Activated CD8-positive, alpha-beta T cell treated with anti-CD3 and anti-CD28 coated beads for 36 hours (primary cell): ENCODE measurements at places on chromosomes 1 and 21. TPM values are rescaled to one million over a fixed set of nuclear protein-coding genes. Genes with fewer than 3 reads are reported as not detected.

- no peak for DNase-seq
Observed at GRCh38 chr1:29674627-29675326, 438.5 kb downstream of the PTPRU start.

The NES gene
- total RNA-seq = not detected

DNA sequence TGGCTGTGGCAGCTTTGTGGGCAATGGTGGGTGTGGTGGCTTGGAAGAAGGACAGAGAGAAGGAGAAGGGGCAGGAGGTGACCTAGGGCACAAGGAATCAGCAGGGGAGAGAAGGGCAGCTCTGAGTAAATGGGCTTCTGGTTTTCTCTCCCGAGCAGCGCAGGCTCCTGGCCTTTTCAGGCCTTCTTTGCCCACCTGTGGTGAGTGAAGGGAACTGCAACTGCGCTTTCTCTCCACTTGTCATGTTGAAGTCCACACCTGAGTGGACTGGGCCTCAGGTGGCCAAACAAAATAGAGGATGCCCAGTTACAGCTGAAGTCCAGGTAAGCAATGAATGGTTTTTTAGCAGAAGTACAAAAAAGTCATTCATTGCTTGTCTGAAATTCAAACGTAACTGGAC, 29.4 kb upstream of the KCNA10 start:
- DNase-seq = peak; percentile 23

DNA sequence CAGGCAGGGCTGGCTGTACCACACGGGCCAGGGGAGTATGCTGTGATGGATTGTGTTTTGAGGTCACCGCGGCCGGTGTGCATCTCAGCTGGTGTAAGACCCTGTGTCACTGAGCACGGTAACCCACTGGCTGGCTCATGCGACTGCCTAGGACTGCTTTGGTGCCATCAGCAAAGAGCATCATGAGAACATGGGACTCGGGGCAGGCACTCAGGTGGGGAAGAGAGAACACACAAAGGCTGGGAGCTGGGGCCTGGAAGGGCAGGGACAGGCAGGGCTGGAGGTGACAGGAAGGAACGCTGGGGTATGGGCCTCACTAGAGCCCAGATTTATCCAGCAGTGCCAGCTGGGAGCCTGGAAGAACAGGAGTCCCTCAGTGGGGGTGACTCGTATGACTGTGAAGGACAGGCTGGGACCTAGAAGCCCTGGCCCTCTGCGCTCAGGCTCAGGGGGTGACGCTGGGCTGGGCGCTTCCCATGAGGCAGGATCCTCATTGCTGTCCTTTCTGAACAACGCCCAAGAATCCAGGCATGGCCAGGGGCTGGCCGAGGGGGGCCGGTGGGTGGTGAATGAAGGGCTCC, 210.4 kb upstream of the VAMP3 start:
- DNase-seq = no peak

The FCRL3 gene
- total RNA-seq = 5.7 TPM

The LRRC3 gene
- total RNA-seq = 1.9 TPM

The TFF1 gene
- not detected for total RNA-seq

The INTS7 gene
- total RNA-seq = 25.4 TPM

GRCh38 chr1:94036730-94037129, 84.2 kb downstream of the ABCA4 start:
- no peak for DNase-seq

DNA sequence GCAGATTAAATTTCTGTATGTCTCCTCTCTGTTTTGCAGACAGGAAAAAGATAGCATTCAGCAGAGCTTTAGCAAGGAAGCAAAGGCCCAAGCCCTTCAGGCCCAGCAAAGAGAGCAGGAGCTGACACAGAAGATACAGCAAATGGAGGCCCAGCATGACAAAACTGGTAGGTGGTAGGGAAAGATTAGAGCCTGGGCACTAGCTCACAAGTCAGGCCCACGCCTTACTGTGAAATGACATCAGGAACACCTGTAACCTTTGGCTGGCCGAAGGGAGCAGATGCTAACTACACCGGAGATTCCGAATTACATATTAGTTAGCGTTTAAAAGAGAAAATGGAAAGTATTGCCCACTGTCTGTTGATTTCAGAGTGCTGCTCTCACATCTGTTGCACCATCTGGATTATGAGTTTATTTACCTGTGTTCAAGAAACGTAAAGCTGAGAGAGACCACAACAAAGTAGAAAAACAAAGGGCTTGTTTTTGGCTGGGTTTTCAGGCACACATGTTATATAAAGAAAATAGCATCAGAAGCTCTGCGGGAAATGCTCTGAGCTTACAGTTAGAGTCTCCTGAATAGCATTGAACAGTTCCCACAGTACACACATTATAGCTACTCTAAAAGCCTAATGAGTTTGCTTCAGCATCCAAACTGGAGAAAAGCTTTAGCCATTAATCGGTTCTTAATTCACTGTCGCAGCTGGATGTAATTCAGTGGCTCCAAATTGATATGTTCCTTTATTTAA, 160.0 kb downstream of the SDCCAG8 start:
- DNase-seq = no peak

The CD53 gene
- total RNA-seq = 257 TPM

DNA sequence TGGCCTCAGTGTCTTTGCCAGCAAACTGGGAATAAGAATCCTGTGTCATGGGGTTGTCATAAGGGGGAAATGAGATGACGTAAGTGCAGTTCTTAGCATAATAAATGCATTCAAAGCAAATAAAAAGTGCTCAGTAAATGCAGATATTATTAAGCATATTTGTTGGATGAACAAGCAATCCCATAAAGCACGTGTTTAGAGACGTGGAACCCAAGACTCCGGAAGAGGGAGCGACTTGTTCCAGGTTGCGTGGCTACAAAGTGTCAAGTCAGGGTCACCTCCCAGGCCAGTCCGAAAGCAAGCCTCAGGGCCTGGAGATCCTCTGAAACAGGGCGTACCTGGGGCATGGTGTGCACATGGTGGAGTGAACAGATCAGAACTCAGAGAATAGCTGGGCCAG, 58.0 kb upstream of the LAPTM5 start:
- no peak for DNase-seq

DNA sequence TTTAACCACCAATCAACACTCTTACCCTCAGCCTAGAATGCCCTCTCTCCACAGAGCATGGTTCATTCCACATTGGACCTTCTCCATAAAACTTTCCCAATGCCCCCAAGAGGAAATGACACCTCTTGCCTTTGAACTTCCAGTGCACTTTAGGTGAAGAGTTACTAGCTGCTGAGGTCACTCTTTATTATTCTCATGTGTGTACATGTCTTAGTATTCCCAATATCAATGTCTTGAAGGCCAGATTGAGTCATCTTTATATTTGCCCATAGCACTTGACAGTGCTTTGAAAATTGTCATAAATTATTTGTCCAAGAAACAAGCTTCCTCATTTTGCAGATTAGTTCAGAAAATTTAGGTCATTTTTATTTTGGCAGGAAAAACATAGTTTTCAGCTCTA, 8.1 kb upstream of the DNASE2B start:
- no peak for DNase-seq

GRCh38 chr1:222095606-222096475, 354.0 kb upstream of the DUSP10 start:
- DNase-seq = peak; percentile 72

DNA sequence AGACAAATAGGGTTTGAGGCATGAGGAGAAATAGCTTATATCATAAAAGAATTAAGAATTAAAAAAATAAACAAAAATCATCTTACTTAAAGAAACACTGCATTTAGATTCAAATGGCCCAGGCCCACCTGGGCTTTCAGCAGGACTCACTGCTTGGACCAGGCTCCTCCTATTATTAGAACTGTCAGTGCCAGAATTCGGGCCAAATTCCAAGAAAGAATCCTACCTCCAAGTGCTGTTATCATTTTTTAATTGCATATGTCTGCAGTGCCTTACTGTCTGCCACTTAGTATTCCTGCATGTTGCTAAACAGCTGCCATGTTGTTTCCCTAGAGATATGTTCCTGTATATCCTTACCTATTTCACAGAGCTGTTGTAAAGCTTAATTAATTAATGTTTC, 112.0 kb downstream of the BARHL2 start:
- DNase-seq = no peak

- DNase-seq = no peak
Observed at GRCh38 chr1:101732261-101732660, 264.5 kb downstream of the OLFM3 start.

DNA sequence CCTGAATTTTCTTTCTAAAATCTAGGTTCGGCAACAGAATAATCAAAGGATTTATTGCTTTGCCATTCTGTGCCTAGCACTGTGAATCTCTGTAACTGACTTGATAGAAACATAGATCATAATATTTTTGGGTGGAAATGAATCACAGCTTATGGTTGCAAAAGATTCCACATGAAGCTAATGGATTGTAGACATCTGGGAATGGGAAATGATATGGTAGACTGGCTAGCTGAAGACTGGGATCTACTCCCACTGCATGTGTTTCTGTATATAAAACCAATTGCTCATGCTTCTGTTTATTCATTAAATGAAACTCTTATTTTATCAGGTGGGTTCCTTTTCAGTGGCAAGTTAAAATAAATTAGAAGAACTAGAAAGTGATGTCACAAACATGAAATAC, 395.6 kb downstream of the ST6GALNAC3 start:
- no peak for DNase-seq

DNA sequence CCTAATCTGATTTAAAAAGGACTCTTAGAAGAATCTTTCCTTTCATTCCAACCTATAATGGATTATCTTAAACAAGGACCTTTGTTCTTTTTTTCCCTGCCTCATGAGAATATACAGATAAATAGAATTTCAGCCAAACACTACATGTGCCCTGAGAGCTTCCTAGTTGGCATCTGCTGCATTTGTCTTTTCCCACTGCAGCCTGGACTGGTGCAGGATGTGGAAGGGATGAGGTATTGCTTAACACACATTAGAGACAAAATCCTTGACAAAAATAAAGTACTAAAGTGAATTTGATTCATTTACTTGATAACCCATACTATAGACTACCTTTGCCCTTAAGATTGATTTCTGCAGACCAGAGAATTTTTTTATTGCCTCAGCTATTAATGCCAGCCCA, 59.5 kb downstream of the PALMD start:
- DNase-seq = no peak

GRCh38 chr1:36387141-36387949, 1.6 kb upstream of the STK40 start:
- peak; percentile 27 for DNase-seq

DNA sequence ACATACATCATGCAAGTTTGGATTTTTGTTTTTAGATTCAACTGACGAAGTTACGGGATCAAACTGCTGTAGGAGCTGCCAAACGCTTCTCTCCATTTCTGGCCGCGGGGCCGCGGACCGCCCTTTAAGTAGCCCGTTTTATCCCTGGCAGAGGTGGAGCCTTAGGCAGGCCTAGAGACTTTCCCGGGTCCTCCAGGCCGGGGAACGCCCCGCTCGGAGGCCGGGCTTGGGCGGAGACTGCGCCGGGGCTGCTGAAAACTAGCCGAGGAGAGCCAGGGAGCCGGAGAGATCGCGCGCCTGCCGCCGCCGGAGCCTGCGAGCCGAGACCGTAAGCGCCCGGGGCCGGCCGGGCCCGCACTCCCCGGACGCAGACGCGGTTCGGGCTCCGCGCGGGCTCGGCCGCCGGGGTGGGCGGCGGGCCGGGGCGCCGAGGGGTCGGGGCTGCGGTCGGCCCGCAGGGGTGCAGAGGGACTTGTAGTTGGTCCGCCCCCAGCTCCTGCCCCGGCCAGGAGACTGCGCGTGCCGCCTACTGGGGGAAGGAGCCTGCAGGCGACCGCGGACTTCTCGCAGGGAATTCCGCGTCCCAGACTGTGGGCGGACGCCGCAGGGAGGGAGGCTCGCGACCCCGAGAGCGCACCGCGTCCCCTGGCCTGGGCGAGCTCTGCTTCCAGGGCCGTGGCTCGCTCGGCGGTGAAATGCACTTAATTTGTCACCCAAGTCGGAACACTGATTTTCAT, at the start of gene EPHX1:
Gene EPHX1, plus strand, starts transcription at position 283 of the 737 bp plus-strand sequence. CDS start 18,606 bp downstream, outside the sequence.
- peak; percentile 76 for DNase-seq

DNA sequence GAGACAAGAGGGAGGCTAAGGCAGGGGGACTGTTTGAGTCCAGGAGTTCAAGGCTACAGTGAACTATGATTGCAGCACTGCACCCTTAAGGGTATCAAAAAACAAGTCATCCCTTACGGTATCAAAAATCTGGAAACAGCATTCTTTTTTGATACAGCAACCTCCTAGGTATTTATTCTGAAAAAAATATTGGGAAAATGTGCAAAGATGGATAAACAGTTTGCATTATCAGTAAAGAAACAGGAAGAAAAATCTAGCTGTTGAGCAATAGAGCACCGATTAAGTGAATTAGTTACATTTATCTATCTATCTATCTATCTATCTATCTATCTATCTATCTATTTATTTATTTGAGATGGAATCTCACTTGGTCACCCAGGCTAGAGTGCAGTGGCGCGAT, 56.7 kb upstream of the SCAF4 start:
- no peak for DNase-seq

GRCh38 chr1:81325397-81325796, 475.3 kb upstream of the ADGRL2 start:
- no peak for DNase-seq

DNA sequence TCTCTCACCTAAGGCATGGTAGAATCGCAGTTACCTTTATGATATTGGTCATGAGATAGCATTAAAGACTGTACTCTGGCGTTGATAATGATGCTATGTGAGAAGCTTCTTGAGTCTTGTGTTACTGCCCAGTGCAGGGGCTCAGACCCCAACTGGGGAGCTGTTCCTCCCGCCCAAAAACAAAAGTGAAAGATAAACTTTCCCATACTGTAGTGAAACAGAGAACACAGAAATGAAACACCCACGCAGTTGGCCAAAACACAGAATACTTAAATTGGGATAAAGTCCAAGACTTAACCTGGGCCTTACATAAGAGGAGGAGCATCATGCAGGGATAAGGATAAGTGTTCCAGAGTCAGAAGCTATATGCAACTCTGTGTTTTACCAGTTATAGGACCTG, 130.6 kb downstream of the HHIPL2 start:
- DNase-seq = peak; percentile 3

DNA sequence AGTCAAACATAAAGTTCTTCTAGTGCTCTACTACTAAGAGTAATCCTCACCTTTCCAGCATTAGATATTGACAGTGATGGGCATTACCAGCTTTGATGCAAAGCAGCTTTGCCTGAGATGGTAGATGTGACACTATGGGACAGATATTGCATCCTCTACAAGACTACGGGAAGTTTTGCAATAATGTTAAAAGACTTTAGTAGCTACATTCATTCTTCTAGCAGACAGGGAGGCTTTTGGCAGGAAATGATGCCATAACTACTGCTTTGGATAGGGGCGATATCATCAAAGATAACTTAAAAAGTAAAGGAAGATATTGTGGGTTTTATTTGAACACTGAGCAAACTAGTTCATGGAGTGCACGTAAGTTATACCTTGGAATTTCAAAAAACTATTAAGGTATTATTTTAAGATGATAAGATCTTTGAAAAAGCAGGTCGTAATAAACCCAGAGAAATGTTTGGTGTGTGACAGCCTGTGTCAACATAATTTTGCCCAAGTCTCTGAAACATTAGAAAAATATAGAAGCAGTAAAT, 368.3 kb upstream of the TMPRSS15 start:
- DNase-seq = no peak

The PRRX1 gene
- not detected for total RNA-seq

The FAM3B gene
- total RNA-seq = not detected

- no peak for DNase-seq
Observed at GRCh38 chr1:113488576-113489177, 98.4 kb downstream of the MAGI3 start.

The TNFRSF25 gene
- total RNA-seq = 57.8 TPM
